ENCODE measurements at places on chromosomes 12 and 14. TPM values are rescaled to one million over a fixed set of nuclear protein-coding genes. Genes with fewer than 3 reads are reported as not detected.

The CLEC4D gene
- not detected for polyA plus RNA-seq

The ACVRL1 gene
- not detected for polyA plus RNA-seq

The MVK gene
- 2.6 TPM for polyA plus RNA-seq

The CDK2 gene
- polyA plus RNA-seq: 8.9 TPM

The KRT83 gene
- polyA plus RNA-seq: not detected

All from IgD-negative memory B cell (primary cell).